Right atrium auricular region (tissue), 2 donors: ENCODE measurements at places on chromosomes 4 and X.

DNA sequence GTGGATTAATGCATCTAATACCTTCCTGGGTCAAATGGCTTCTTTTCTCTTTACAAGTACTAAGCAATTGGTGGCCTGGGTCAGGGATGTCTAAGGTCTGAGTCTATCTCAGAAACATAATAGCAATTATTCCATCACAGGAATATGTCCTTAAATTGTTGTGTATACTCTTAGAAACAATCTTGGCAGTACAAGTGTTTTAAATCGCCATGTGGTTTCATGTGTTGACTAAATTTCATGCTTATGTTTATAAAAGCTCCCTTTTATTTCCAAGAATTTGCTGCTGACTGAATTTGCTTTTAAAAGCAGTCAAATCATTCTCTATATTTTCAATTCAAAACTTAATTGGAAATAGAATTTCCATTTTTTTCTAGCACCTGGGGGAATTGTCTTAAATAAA lies 125.3 kb upstream of the PACRGL start:
- DNase-seq = no peak
- no peak overlapping the region for H3K27ac ChIP-seq
- no peaks in the 10 kb centered on the region for H3K27me3 ChIP-seq
- no peak overlapping the region for H3K4me3 ChIP-seq
- no peaks in the 10 kb centered on the region for H3K36me3 ChIP-seq
- no peaks in the 10 kb centered on the region for H3K4me1 ChIP-seq

DNA sequence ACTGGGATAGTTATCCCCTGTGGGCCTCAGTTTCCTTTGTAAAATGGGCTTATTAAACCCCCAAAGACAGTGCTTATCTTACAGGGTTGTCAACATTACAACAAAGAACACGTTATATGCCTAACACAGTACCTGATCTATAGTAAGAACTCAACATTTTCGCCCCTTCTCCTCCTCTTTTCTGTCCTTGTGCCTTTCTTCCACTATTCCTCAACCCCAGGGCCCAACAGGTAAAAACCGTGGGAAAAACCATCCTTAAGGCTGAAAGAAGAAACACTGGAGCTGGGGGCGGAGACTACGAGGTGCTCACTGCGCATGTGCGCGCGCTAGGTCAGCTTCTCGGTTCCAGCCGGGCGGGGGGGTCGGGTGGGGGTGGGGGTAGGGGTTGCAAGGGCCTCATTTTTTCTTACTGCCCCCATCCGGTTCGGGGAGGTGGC lies 426 bp upstream of the XIAP start:
- H3K36me3 ChIP-seq = no peaks in the 10 kb centered on the region
- peak overlapping the region; percentile 95 for H3K27ac ChIP-seq
- DNase-seq = no peak
- no peaks in the 10 kb centered on the region for H3K27me3 ChIP-seq
- peak overlapping the region; percentile 63 for H3K4me3 ChIP-seq
- no peaks in the 10 kb centered on the region for H3K4me1 ChIP-seq

DNA sequence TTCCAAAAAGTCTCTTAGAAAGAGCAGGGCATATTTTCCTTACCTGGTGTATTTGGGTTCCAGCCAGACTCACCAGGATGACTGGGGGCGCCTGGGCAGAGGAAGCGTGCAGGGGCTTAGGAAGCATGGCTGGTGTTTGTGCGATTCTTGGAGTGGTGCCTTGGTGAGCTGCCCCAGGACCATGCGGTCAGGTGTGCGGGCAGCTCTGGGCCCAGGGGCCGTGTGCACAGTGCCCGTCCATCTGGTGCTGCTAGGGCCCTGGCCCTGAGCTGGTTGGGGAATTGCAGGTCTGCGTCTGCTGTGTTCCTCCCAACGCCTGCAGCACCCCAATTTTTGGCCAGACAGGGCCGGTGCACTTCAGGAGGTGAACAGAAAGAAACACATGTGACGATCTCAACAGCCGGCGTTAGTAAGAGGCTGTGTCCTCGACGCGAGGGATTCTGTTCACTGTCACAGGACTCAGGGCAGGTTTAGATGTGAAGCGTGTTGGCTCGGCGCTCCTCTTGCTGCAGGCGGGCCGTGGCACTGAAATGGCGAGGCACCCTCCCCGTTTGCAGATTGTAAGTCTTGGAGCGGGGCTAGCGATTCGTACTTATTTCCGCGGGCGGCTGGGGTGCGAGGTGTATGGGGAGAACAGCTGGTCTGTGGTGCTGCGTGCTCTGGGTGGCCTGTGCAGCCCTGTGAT lies 15.2 kb downstream of the RGS12 start:
- H3K27ac ChIP-seq = no peak overlapping the region
- no peak overlapping the region for H3K4me3 ChIP-seq
- H3K36me3 ChIP-seq = no peaks in the 10 kb centered on the region
- no peaks in the 10 kb centered on the region for H3K4me1 ChIP-seq
- H3K27me3 ChIP-seq = no peaks in the 10 kb centered on the region
- no peak for DNase-seq

DNA sequence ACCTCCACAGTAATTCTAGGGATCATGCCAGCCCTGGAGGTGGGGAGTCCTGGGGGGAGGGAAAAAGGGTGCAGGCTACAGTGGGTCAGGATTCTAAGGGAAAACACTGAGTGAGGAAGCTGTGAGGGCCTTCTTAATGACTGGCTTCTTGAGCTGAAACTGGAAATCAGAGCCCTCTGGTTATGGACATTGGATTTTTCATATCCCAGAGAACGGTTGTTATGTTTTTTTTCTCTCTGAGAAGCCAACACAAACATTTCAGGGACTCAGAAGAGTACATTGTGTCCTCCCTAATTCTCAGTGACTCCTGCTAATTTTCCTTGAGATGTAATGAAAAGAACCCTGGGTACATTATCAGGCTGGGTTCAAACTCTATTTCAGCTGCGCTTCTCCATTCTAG lies 162.4 kb upstream of the PRDX4 start:
- H3K36me3 ChIP-seq = no peaks in the 10 kb centered on the region
- H3K27me3 ChIP-seq = no peaks in the 10 kb centered on the region
- DNase-seq = no peak
- no peak overlapping the region for H3K4me3 ChIP-seq
- H3K27ac ChIP-seq = peak overlapping the region; percentile 41

GRCh38 chr4:123659730-123660129 lies 263.1 kb downstream of the SPRY1 start:
- no peak overlapping the region for H3K27ac ChIP-seq
- H3K27me3 ChIP-seq = no peaks in the 10 kb centered on the region
- no peaks in the 10 kb centered on the region for H3K4me1 ChIP-seq
- no peak overlapping the region for H3K4me3 ChIP-seq
- no peaks in the 10 kb centered on the region for H3K36me3 ChIP-seq
- no peak for DNase-seq

DNA sequence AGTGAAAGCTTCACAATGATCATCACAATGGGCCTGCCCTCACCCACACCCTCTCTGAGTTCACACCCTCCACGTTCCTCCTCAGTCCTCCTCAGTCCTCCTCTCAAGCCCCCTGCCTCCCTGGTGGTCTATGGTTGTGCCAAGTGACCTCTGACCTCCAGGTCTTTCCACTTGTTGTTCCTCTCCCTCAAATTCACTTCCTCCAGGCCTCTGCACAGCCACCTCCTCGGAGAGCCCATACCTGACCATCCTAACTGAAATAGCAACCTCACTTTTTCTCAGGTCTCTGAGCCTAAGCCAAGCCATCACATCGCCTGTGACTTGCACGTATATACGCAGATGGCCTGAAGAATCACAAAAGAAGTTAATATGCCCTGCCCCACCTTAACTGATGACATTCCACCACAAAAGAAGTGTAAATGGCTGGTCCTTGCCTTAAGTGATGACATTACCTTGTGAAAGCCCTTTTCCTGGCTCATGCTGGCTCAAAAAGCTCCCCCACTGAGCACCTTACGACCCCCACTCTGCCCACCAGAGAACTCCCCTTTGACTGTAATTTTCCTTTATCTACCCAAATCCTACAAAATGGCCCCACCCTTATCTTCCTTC lies 293.4 kb upstream of the TENM3 start:
- H3K36me3 ChIP-seq = no peaks in the 10 kb centered on the region
- no peak for DNase-seq
- no peak overlapping the region for H3K4me3 ChIP-seq
- H3K27ac ChIP-seq = no peak overlapping the region
- no peaks in the 10 kb centered on the region for H3K4me1 ChIP-seq
- H3K27me3 ChIP-seq = no peaks in the 10 kb centered on the region

DNA sequence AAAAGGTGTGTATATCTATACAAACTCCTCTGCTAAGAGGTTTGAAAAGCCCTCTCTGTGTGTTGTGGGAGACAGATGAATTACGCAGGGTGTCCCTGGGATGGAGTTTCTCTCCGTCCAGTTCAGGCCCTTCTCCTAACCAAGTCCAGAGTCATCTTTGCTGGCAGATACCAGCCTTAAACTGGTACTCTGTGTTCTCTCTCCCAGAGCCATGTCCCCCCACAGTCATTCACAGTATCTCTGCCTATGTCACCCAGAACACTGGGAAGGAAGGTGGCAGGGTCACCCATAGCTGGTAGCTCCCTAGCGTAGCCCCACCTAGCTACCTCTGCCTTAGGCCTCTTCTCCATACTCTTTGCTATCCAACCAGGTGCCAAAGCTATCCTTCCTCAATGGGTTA lies 8.9 kb downstream of the AMER1 start:
- H3K4me3 ChIP-seq = no peak overlapping the region
- no peak overlapping the region for H3K27ac ChIP-seq
- H3K36me3 ChIP-seq = peaks cover 9% of the 10 kb centered on the region
- H3K4me1 ChIP-seq = no peaks in the 10 kb centered on the region
- H3K27me3 ChIP-seq = no peaks in the 10 kb centered on the region

GRCh38 chrX:135384161-135384836 lies 37.4 kb upstream of the SMIM10L2A start:
- H3K4me3 ChIP-seq = no peak overlapping the region
- H3K27ac ChIP-seq = no peak overlapping the region
- no peaks in the 10 kb centered on the region for H3K4me1 ChIP-seq

DNA sequence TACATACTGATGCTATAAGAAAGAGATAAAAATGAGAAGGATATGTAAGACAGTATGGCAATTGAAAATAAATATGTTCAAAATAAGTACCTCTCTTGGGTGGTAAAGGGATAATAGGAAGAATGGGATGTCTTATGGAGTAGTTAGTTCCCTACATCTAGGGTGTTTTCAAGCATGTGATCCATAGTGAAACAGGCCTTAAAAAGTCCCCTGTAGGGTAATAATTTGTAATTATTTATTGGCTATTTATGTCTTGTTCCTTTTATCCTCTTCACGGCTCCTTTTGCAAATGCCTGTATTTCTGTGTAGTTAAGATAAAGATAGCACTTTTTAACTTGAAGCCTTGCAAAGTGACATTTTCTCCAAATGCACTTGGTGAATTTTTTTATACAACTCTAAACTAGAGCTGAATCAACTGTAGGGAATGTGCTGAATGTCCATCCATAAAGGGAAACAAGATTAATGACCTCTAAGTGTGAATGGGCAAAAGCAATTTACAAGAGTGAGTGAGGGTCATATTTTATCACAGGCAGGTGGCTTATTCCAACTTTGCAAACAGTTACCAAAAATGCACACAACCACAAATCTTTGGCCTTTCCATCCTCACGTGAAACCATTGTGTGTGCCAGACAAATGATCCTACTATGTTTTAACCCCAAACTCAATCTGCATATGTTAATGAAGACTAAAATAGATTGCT lies 299.0 kb downstream of the KCNIP4 start:
- no peaks in the 10 kb centered on the region for H3K27me3 ChIP-seq
- no peak for DNase-seq
- H3K27ac ChIP-seq = no peak overlapping the region
- no peaks in the 10 kb centered on the region for H3K4me1 ChIP-seq

DNA sequence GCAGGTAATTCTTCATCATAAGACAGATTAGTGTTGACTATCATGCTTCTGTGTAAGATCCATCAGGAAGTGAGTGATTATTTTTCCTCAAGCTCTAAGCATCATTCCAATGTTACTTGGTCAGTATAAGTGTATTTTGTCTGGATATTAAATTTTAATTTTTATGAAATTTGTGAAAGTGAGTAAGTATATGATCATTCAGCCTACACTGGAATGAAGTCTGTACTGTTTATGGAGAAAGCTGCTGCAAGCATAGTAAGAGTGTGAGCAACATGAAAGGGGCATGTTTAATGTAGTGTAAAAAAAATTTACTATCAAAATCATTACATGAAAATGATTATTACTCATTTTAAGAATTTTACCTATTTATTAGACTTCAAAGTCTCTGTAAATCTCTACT lies 84.8 kb downstream of the IL15 start:
- no peak for DNase-seq
- H3K36me3 ChIP-seq = no peaks in the 10 kb centered on the region
- no peak overlapping the region for H3K27ac ChIP-seq
- H3K4me1 ChIP-seq = no peaks in the 10 kb centered on the region

GRCh38 chr4:101843054-101843453 lies 52.5 kb downstream of the BANK1 start:
- no peaks in the 10 kb centered on the region for H3K36me3 ChIP-seq
- H3K27ac ChIP-seq = no peak overlapping the region
- no peak overlapping the region for H3K4me3 ChIP-seq
- DNase-seq = no peak

GRCh38 chrX:132918523-132918922 lies 39.9 kb downstream of the HS6ST2 start:
- no peak for DNase-seq
- no peaks in the 10 kb centered on the region for H3K4me1 ChIP-seq
- no peak overlapping the region for H3K27ac ChIP-seq
- no peaks in the 10 kb centered on the region for H3K36me3 ChIP-seq
- no peaks in the 10 kb centered on the region for H3K27me3 ChIP-seq

- H3K27ac ChIP-seq = no peak overlapping the region
- H3K36me3 ChIP-seq = peaks cover 7% of the 10 kb centered on the region
- H3K27me3 ChIP-seq = no peaks in the 10 kb centered on the region
- DNase-seq = no peak
- no peak overlapping the region for H3K4me3 ChIP-seq
- H3K4me1 ChIP-seq = no peaks in the 10 kb centered on the region
These were observed 59.7 kb downstream of the SMAD1 start for GRCh38 chr4:145541346-145541745.

DNA sequence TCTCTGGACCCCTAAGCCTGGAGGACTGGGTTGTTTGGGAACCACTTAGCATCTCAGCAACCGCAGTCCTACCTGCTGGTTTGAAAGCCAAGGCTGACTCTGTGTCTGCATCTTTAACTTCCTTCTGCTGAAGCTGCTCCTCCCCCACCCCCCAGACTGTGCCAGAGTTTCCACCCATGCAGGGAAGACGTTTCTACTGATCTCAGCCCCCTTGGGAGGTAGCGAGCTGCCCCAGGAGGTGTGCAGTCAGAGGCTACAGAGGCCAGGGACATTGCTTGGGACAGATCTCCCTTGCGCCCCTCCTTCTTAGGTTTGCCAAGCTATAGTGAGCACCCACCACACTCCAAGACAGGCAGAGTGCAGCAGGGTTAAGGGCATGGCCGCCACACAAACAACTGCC lies 4.7 kb upstream of the FATE1 start:
- no peaks in the 10 kb centered on the region for H3K36me3 ChIP-seq
- no peak for DNase-seq
- H3K27ac ChIP-seq = no peak overlapping the region
- H3K27me3 ChIP-seq = no peaks in the 10 kb centered on the region

GRCh38 chrX:15405846-15406245 lies 21.6 kb upstream of the VEGFD start:
- peak overlapping the region; percentile 47 for H3K27ac ChIP-seq
- H3K27me3 ChIP-seq = no peaks in the 10 kb centered on the region
- no peaks in the 10 kb centered on the region for H3K36me3 ChIP-seq

- H3K4me3 ChIP-seq = no peak overlapping the region
- no peaks in the 10 kb centered on the region for H3K36me3 ChIP-seq
- DNase-seq = no peak
- H3K27ac ChIP-seq = no peak overlapping the region
These were observed 14.8 kb downstream of the ELOVL6 start for GRCh38 chr4:110183643-110184042.
